Activated CD4-positive, alpha-beta T cell treated with anti-CD3 and anti-CD28 coated beads, Interleukin-10, Interleukin-2, amounts not matched to agents 100 ng/mL and 50 ng/mL, durations not matched to agents 16 hours and 8 hours (primary cell): ENCODE measurements at places on chromosomes 12 and 14.

DNA sequence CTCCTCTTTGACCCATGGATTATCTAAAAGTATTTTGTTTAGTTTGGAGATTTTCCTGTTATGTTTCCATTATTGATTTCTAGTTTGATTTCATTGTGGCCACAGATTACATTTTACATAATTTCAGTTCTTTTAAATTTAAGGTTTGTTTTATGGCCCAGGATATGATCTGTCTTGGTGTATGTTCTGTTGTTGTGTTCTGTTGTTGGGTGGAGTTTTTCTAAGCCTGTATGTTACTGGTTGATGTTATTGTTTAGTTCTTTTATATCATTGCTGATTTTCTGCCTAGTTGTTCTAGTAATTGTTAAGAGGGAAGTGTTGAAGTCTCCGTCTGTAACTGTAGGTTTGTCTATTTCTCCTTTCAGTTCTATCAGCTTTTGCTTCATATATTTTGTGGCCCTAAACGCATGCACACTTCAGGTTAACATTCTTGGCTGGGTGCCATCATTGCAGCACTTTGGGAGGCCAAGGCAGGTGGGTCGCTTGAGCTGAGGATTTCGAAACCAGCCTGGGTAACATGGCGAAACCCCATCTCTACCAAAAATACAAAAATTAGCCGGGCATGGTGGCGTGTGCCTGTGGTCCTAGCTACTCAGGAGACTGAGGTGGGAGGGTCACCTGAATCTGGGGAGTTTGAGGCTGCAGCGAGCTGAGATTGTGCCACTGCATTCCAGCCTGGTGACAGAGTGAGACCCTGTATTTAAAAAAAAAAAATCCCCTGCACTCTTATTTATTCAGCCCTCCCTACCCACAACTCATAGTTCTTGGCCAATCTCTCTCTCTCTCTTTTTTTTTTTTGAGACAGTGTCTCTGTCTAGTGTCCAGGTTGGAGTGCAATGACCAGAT, 28.1 kb upstream of the CFL2 start:
- DNase-seq = no peak

GRCh38 chr12:96020314-96021003, 14.9 kb downstream of the LTA4H start:
- DNase-seq = no peak

DNA sequence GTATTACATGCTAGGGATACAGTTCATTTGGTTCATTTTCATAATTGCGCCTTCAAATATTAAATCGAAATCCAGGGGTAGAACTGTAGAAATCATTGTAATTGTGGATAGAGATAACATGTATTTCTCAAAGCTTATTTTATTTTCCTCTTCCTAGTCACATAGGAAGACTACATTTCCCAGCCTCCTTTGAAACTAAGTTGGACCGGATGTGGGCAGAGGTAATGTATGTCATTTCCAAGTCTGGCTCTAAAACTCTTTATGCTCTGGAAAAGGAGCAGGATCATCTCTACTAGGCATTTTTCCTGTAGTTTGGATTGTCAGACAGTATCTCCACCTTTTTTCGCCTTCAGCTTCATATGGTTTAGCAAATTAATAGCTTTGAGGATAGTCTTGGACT, 70.1 kb upstream of the CRY1 start:
- no peak for DNase-seq

GRCh38 chr14:21852061-21852664, 178.5 kb upstream of the OR4E1 start:
- peak; percentile 71 for DNase-seq

DNA sequence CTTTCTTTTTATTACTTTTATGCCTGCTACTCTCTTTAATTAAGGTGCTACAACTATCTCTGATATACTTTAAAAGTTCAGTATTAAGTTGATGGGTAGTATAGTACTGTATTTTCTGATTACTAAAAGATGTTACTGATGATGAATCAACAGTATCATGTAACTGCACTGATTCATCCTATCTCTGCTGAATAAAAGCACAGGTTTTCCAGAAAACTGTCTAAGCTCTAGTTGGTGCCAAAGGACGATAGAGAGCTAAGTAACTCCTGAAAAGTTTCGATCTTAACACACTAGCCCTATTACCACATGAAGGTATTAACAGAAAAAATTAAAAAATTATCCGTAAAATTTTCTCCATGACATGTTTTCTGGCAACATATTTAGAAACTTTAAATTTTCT, 2.1 kb downstream of the SCAF11 start:
- peak; percentile 48 for DNase-seq

DNA sequence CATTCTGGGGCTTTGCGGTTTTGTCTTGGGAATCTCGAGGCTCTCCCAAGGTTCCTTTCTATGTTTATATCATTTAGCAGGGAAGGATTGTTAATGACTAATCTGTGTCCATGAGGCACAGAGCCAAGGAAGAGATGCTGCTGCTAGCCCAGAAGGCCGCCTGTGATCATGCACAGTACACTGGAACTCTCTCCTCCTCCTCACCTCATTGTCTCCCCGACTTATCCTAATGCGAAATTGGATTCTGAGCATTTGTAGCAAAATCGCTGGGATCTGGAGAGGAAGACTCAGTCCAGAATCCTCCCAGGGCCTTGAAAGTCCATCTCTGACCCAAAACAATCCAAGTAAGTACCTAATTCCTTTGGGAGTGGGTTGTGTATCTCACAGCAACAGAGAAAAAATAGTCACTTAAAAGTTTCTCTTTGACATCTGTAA, at the start of gene NR1H4:
Gene NR1H4, plus strand, starts transcription at position 151 of the 435 bp plus-strand sequence. CDS start 19,458 bp downstream, outside the sequence.
- no peak for DNase-seq

DNA sequence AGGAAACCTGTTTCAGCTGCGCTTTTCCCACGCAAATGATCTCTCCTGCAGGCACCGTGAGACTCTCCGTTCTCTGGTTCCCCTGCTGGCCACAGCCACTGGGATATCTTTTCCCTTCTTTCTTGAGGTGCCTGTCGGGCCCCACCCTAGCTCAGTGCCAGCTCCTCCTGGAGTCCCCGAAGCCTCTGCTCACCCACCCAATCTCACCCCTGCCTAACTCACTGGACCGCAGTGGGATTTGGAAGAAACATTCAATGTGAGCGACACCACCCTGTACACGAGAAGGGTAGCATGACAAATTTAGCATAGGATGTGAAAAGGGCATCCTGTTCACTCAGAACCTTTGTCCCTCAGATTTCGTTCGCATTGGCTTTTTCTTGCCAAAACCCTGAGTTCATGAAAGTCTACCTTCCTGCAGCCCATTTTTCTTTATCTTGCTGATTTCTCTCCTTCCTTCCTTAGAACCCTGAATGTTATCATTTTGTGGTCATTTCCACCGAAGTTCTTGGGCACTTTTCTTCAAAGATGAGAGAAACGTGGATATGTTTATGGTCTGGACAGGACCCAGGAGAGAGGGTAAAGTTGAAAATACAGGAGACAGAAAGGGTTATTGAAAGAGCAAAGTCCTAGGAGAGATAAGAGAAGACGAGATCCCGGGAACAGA, 63.6 kb upstream of the ELK3 start:
- no peak for DNase-seq

- DNase-seq = no peak
Observed at GRCh38 chr12:92796650-92797049, 93.9 kb downstream of the PLEKHG7 start.

- no peak for DNase-seq
Observed at GRCh38 chr12:110244372-110244771, 36.7 kb upstream of the ATP2A2 start.

GRCh38 chr12:104219361-104219892, 3.8 kb downstream of the TXNRD1 start:
- peak; percentile 45 for DNase-seq

DNA sequence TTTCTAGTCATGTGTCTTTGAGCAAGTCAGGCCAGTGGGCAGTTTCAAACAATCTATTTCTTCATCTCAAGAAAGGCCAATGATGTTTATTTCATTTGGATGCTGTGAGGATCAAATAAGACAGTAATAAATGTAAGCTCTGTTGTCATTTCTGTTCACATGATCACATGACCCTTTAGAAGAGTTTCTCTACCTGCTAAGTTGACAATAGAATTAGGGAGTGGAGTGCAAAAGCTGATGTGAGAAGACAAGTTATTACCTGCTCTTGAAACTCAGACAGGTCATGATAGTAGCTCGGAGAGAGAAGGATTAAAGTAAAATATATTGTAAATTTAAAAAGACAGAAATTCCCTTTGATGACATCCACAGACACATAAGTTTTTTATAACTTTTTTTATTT, 37.3 kb upstream of the DCN start:
- DNase-seq = no peak

DNA sequence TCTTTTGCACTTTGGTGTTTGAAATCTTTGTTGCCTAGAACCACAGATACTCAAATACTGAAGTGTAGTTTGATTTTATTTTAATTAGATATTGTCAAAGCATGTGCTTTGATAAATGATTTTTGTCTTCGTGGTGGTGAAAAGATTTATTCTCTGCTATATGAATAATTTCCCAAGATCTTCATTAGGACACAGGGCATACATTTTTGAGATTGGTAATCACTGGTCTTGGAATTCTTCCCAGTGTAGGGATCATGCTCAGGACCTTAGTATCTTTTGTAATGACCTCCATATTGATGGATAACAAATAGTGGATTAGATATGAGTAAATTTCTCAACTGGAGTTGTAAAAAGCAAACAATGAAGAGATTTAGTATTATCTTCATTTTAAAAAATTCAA, 28.2 kb downstream of the TBK1 start:
- no peak for DNase-seq

DNA sequence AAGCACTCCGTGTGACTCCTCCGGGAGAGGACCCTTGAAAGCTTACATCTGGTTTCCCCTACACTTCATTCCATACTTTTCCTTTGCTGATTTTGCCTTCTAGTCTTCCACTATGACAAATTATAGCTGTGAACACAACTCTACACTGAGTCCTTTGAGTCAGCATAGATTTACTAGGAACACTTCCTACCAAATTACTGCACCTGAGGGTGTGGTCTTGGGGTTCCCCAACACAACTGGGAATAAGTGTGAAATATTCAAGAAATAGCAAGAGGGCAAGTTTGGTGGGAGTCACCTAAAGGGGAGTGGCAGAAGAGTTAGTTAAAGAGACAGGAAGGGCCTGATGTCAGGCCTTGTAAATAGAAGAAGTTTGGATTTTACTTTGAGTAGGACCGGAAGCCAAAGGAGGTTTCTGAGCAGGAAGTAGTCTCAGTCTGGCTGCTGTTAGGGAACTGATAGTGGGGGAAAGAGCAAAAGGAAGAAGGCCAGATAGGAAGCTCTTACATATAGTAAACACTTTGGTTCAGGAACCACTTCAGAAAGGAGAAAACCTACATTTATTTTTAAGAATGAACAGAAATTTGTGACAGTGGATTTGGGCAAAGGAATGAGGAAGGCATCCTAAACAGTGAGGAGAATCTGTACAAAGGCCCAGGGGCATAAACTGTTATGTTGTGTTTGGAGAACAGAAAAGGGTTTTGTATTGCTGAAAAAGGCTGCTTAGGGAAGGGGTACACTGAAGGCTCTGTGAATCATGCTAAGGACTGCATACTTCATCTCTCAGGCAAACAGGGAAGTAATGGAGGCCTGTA, 14.2 kb downstream of the SEL1L start:
- DNase-seq = peak; percentile 66

DNA sequence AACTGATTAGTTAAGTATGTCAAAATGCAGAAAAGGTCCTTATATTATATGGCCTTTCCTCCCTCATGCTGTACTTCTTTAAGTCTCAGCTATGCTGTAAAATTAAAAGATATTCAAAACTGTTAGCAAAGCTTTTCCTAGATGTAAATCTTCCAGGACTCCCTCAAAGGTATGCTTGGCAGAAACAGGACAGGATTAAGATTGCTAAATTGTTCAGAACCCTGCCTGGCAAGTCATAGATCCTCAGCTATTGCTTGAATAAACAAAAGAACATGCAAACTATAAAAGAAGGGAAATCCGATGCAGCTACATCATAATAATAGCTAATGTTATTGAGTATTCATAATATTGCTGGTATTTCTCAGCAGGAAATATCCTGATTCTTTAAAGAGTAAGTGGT, 322.6 kb downstream of the CCDC91 start:
- DNase-seq = no peak

DNA sequence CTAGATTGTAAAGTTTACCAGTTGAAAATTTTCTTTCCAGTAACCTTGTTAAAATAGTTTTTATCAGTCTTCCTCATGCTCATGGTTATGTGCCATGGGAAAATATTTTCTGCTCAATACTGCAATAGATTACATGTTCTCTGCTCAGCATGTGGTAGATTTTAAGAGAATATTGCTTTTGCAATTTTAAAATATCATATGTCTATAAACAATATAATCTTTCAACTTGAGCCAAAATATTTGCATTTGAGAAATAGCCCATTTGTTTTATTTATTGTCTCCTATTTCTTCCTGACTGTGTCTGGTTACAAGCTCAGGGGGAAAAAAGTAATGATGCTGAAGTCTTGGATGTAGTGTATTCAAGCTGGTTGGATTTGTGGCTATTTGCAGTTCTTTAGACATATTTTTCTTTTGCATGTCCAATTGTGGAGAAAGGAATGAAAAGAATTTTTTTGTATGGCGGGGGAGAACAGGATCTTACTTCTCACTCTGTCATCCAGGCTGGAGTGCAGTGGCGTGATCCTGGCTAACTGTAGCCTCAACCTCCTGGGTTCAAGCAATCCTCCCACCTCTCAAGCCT, 342.6 kb upstream of the NAV3 start:
- DNase-seq = no peak

DNA sequence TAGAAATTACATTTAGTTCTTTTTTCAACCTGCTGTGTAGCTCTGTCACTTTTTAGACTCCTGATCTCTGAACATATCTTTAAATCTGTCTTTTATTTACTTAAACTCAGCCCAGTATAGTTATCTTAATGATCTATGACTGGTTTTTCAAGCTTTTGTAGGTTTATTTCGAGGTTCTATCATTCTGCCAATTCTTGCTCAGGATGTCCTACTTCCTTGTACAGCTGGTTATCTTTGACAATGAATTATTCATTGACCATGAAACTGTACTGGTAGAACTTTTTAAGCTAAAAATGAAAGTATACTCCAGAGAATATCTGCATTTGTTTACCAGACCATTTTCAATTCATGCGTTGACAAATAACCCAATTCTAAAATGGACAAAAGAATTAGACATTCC, 37.8 kb downstream of the TC2N start:
- DNase-seq = no peak

- DNase-seq = no peak
Observed at GRCh38 chr12:47725091-47725772, at the start of gene ENDOU. Gene ENDOU, minus strand, starts transcription at chr12:47725490. Its CDS starts 77 bp downstream, at chr12:47725413.

- DNase-seq = peak; percentile 69
Observed at GRCh38 chr14:104795781-104796686, 486 bp upstream of the AKT1 start.

- DNase-seq = no peak
Observed at GRCh38 chr14:68141281-68142088, 321.9 kb downstream of the RAD51B start.

DNA sequence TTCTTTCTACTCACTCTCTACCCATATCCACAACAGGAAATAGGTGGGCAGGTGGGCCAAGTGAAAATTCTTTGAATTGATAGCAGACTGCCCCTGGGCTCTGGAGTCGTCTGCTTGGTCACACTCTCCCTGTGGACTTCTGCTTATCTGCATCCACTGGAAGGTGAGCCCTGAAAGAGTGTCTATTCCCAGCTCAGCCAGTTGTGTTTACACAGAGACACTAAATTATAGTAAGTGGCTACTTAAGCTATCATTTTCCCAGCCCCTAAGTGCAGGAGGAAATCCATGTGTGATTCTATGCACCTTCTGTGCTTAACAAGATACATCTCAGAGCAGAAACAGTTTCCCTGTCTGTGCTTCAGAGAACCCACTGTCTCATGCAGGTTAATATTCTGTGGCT, 338.4 kb downstream of the FUT8 start:
- DNase-seq = no peak

- DNase-seq = no peak
Observed at GRCh38 chr14:105119408-105120025, 49.1 kb downstream of the JAG2 start.
